Activated CD4-positive, alpha-beta T cell treated with anti-CD3 and anti-CD28 coated beads for 36 hours (primary cell): ENCODE measurements at places on chromosomes 3 and 15. TPM values are rescaled to one million over a fixed set of nuclear protein-coding genes. Genes with fewer than 3 reads are reported as not detected.

Gene EFHB
- 0.79 TPM for total RNA-seq

Gene RAMAC
- 17.3 TPM for total RNA-seq

Gene RBMS3
- 2.0 TPM for total RNA-seq

Gene SLC28A2
- total RNA-seq: not detected

Gene MASP1
- not detected for total RNA-seq

Gene NR2E3
- total RNA-seq: not detected

Gene KBTBD13
- not detected for total RNA-seq

Gene HEMK1
- total RNA-seq: 77.7 TPM

Gene SUMF1
- 3.5 TPM for total RNA-seq

Gene PLA2G4E
- total RNA-seq: not detected

Gene CTXN2
- 0.05 TPM for total RNA-seq

Gene SGO1
- 39.2 TPM for total RNA-seq

Gene EPB42
- total RNA-seq: not detected

Gene THRB
- total RNA-seq: not detected

Gene SLC15A2
- 0.53 TPM for total RNA-seq

Gene CSPG4
- total RNA-seq: not detected

Gene MYRIP
- not detected for total RNA-seq

Gene CCNB2
- 68.0 TPM for total RNA-seq

Gene SLC26A6
- total RNA-seq: 35.0 TPM

Gene CIDEC
- not detected for total RNA-seq

Gene SLC22A14
- not detected for total RNA-seq

Gene TMC3
- not detected for total RNA-seq

Gene SEMA7A
- total RNA-seq: 57.3 TPM

Gene DLL4
- total RNA-seq: 0.18 TPM

Gene SLC30A4
- total RNA-seq: 1.9 TPM

Gene ZNF662
- 1.1 TPM for total RNA-seq

Gene BSN
- 0.09 TPM for total RNA-seq

Gene SRGAP3
- 1.2 TPM for total RNA-seq

Gene TGM5
- total RNA-seq: not detected

Gene RARB
- not detected for total RNA-seq

Gene OPA1
- 94.9 TPM for total RNA-seq

Gene ZNF619
- 5.6 TPM for total RNA-seq

Gene EIF4E3
- 28.7 TPM for total RNA-seq

Gene PRSS50
- total RNA-seq: not detected

Gene GUCA1C
- total RNA-seq: not detected

Gene PLAAT1
- total RNA-seq: 0.30 TPM

Gene SUCLG2
- 58.2 TPM for total RNA-seq

Gene DUOXA1
- total RNA-seq: not detected

Gene DBR1
- 16.4 TPM for total RNA-seq

Gene GOLGA6A
- total RNA-seq: not detected

Gene SLC35G2
- 2.0 TPM for total RNA-seq

Gene MEIS2
- total RNA-seq: not detected

Gene STXBP5L
- not detected for total RNA-seq

Gene EPHB3
- not detected for total RNA-seq

Gene GP5
- total RNA-seq: 0.37 TPM

Gene SCG5
- total RNA-seq: 1.2 TPM

Gene ZKSCAN7
- 2.0 TPM for total RNA-seq

Gene CYP1A1
- 2.2 TPM for total RNA-seq

Gene KNG1
- total RNA-seq: not detected

Gene RYR3
- not detected for total RNA-seq

Gene SYNPR
- total RNA-seq: not detected

Gene CAMK2N2
- 0.25 TPM for total RNA-seq

Gene ARGFX
- not detected for total RNA-seq

Gene IQCF6
- not detected for total RNA-seq

Gene PPP1R14D
- not detected for total RNA-seq

Gene IL5RA
- 0.30 TPM for total RNA-seq

Gene TGM4
- not detected for total RNA-seq

Gene LYZL4
- not detected for total RNA-seq

Gene PLCL2
- 12.5 TPM for total RNA-seq
